ENCODE measurements at places on chromosomes 7 and 10.

GRCh38 chr10:13110908-13111307 lies 10.9 kb downstream of the OPTN start:
- no peak for DNase-seq

DNA sequence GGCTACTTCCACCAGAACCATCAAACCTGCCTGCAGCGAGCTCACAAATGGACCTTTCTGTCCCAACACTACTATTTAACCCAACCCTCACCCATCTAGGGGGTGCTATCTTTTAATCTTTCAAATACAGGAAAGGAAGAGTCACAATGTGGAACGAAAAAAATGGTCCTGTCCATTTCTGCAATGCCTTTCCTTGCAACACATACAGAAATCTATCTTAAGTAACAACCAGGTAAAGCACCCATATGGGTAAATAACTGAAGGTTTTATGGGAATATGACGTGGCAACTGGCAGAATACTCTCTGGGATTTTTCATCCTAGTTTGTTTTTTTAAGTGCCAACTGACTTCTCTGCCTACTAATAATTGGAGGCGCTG lies 24.6 kb downstream of the TNS3 start:
- no peak for DNase-seq

- no peak for DNase-seq
Observed at GRCh38 chr7:87511510-87511909, 36.0 kb upstream of the ABCB4 start.

DNA sequence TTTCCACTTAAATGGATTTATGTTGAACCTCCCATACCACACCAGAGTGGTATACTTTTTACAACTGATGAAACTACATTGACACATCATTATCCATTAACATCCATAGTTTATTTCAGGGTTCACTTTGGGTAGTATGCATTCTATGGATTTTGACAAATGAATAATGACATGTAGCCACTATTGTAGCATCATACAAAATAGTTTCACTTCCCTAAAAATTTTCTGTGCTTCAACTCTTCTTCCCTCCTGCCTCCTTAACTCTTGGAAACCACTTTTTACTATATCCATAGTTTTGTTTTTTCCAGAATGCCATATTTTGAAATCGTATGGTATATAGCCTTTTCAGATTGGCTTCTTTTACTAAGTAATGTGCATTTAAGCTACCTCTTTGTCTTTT lies 199.5 kb upstream of the TMEM196 start:
- DNase-seq, result no peak

DNA sequence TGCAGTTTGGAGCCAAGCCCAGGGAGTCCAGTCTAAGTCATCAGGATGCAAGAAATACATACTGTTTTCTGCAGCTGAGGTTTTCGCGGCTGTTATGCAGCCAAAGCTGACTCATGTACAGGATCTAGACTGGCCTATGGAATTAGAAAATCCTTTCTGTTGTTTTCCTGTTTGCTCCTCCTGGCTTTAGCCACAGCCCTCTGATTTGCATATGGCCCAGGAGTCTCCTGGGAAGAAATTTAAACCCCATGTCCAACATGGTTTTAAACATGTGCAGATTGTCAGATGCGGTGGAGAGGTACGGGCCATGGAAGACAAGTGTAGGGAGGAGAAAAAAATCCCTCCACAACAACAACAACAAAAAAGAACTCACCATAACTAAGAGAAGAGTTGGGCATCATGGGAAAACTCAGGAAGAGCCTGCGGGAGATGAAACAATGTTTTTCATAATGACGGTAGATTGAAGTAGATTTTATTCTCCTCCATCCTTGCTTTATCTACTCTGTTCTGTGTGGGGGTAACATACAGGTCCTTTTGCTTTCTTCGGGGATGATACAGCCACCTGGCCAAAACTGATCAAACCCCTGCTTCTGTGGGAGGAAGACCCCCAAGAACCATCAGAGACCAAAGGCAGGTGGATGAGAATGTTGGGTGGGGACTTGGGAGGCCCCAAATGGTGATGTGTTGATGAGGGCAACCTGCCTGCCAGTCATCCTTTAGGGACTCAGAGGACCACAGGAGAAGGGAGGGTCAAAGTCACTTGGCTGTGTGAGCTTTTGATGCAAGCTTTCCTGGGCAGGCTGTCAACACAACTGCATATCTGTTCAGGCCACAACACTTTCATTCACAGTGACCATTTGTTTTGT lies 29.8 kb upstream of the GNA12 start:
- DNase-seq, result no peak
